ENCODE measurements at places on chromosomes 1 and 21.
A peak's percentile ranks its signal among the peaks of the same experiment; 100 is the strongest.

DNA sequence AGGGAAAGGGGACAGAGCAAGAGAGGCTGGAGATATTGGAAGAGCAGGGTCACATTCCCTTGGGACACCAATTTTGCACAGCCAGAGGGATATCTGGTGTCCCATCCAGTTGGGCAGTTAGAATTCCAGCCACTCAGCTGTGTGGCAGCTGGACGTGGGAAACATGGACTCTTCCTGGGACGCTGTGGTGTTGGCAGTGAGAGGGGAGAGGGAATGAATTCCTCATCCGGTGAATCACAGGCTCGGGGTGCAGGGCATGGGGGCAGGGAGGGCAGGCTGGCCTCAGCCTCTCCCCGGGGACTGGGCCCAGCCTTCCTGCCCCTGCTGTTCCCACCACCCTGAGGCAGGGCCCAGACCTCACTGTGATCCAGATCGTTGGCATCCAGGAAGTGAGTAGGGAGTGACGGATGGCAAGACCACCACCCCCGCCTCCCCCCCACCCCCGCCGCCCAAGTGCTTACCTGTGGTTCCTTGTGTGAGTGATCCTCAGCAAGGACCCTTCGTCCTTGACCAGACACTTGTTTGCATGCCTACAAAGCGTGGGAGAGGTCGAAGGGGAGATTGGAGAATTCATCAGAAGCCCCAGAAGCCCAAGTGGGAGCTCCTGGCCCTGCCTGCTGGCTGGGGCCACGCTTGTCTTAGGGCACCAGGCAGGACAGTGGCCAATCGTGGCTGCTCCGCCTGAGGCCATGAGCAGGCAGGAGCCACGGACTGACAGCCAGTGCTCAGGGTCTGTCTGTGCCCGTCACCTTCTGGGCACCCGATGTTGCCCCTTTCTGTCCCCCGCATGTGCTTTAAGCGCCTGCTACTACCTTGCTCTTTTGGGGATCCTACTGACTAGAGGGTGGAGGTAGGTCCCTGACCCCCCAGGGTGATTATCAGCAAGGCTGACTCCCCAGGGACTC lies 8.7 kb downstream of the WNT3A start:
- no peak for DNase-seq

GRCh38 chr1:115671176-115671934 lies 29.6 kb downstream of the VANGL1 start:
- DNase-seq: no peak

DNA sequence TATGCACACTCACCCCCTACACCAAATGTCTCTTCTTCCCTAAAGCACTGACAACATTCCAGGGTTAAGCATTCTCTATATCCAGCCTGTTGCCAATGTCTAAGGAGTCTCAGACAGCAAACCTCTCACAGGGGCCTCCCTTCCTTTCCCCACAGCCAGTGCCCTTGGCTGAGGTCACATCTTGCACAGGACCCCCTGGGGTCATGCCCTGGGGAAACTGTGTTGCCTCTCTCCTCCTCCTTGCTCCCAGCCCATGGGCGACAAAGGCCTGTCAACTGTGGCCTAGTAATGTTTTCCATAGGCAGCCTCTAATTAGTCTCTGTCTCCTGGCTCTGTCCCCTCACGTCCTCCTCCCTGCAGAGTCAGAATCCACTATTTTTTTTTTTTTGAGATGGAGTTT lies 54.6 kb downstream of the NENF start:
- no peak for DNase-seq

DNA sequence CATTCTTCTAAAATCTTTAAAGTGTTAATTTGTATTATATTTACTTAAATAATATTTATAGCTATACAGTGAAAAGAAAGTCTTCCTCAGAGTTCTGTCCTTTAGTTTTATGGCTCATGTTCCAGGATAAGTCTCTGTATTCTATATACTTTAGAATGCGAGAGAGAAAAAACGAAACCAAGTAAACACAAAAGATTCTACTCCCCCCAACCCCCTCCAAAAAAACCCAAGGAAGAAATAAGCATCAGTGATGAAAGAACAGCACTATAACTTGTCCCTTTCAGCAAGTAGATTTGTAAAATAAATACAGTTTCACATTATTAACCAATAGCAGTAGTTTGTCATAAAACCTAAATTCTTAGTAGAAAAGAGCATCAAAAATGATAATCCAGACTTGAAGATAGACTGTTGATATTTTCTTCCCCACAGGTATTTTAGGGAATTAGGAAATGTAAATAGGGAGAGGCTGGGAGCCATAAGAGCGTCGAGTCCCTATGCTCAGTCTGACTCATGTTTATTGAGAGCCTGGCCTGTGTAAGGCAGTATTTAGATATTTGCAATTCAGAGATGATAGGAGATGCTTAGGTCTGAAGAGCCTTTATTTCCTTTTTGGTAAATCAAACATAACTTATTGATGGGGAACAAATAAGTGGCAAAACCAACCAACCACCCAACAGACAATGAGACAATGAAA lies 35.5 kb downstream of the CDC14A start:
- DNase-seq: no peak

DNA sequence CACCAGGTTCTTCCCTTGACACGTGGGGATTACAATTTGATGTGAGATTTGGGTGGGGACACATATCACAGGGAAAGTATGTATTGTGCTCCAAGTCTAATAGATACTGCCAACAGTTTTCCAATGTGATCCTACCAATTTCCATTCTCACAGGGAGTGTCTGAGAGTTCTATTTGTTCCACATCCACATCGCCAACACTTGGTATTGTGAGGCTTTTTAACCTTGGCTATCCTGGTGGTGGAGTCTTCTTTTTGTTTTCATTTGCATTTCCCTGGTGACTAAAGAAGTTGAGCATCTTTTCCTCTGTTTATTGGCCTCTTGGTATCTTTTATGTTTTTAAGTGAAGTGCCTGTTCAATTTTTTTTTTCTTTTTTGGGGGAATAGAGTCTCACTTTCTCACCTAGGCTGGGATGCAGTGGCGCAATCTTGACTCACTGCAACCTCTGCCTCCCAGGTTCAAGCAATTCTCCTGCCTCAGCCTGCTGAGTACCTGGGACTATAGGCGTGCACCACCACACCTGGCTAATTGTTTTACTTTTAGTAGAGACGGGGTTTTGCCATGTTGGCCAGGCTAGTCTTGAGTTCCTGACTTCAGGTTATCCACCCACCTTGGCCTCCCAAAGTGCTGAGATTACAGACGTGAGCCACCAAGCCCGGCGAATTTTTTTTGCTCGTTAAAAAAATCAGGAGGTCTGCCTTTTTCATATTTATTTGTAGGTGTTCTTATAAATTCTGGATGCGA lies 15.9 kb upstream of the PADI1 start:
- no peak for DNase-seq

GRCh38 chr1:27435566-27436203 lies 43.3 kb downstream of the GPR3 start:
- DNase-seq: no peak

GRCh38 chr21:34800797-34801518 lies 132.2 kb downstream of the CLIC6 start:
- DNase-seq: no peak

GRCh38 chr1:18353528-18353927 lies 127.2 kb upstream of the KLHDC7A start:
- no peak for DNase-seq

DNA sequence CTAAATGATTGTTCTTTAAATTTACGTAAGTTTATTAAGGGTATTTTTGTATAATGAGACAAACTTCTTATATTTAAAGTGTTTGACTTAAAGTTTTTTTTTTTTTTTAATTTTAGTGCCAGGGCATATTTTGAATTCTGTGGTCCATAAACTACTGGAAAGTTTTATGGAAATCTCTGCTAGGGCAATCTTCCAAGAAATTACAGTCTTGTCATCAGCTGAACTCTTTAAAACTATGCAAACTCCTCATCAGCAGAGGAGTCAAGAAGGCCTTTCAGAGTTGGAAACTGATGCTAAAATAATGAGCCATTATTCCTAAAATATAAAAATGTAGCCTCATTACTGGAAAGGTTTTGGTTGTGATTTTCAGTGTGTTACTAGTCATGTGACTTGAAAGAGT lies 1201.9 kb downstream of the BRINP3 start:
- DNase-seq: no peak

- no peak for DNase-seq
These were observed 80.2 kb upstream of the SSX2IP start for GRCh38 chr1:84770481-84770880.

DNA sequence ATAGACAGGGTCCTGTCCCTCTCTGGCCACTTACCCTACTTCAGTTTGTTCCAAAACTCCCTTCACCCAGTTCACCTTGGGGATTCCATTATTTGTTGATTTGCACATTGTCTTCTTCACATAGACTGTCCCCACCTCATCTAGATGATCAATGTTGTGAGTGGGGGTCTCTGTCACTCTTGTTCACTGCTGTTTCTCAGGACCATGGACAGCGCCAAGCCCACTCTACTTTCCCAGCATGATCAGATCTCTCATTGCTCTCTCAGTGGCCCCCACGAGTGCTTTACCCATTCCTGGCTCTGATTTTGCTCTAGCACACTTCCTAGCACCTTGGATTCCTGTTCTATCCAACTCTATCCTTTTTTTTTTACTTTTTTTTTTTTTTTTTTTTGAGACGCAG lies 45.4 kb upstream of the IGSF21 start:
- DNase-seq: no peak

DNA sequence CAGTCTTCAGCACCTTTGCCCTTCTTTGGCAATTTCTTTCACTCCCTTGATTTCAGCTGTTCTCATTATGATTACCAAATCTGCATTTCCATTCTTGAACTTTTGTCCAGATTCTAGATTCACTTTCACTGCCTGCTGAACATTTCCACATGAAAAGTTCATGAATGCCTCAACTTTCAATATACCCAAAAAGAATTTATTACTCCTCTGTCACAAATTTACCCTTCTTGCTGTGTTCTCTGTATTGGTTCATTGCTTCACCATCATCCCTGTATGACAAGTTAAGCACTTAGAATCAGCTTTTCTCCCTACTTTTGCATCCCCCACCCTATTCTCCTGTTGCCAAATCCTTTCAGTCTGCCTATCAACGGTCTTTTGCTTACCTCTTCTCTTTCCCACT lies 112.6 kb upstream of the PKN2 start:
- no peak for DNase-seq

- DNase-seq: no peak
These were observed 758.3 kb downstream of the USP25 start for GRCh38 chr21:16488042-16488441.

- DNase-seq: no peak
These were observed 14.4 kb upstream of the FNBP1L start for GRCh38 chr1:93433407-93433961.

DNA sequence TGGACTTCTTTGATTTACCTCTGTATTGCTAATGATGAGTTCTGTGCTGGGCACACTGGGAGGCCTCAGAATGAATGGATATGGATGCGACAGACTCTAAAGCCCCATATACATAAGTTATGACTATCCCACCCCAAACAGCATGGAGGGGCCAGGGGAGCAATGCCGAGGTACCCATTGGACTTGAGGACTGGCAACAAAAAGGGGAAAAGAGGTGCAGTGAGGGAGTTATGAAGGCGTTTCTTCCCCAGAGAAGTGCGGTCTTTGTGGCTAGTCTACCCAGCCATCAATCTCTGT lies 15.2 kb upstream of the CDCA8 start:
- DNase-seq: no peak

DNA sequence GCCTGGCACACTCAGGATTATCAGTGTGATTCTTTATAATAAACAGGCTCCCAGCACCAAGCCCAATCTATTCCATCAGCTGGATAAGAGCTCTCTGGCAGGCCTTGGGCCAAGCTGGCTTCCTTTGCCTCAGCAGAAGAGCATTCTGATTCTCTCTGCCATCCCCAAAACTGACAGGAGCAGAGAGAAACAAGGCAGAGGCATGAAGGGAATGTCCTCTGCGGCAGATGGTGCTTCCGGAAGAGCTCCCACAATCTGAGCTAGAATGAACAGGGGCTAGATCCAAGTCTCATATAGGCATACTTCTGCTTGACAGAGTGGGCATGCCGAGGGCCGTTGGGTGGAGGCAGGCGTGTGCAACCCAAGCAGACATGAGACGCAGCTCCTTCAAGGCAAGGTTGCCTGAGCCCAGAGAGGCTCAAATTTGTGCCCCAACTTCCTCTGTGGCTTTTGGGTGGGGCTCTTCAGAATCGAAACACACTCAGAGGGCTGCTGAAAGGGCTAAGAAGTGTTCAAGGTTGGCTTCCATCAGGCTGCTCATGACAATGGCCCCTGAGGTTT lies 4.0 kb downstream of the CAPN2 start:
- peak; percentile 25 for DNase-seq

DNA sequence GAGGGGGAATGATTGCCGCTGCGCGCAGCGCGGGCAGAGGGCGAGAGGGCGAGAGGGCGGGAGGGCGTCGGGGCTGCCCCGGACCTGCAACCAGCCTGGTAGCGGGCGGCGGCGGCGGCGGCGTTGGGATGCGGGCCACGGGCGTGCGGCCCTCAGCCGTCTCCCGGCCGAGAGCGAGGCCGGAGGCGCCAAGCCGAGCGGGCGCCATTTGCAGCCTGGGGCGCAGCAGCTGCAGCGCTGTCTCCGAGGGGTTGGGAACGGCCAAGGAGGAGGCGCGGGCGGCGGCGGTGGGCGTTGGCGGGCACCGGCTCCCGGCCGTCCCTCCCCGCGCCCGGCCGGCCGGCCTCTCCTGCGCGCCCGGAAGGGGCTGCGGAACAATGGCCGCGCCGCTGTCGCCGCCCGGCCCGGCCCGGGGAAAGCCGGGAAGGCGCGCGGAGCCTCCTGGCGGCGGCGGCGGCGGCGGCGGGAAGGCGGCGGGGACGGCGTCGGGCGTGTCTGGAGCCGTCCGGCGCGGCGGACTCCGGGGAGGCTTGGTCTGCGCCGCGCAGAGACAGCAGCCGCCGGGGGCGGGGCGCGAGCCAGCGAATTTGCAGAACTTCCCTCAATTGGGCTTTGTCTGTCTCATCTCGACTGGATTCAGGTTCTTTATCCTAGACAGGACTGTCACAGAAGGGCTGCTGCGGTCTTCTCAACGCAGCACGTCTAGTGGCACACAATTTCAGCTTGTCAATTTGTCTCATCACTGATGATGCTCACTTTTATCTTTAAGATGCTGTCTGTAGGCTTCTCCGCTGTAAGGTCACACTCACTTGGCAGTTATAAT lies 35.7 kb downstream of the ZBTB8B start:
- no peak for DNase-seq

GRCh38 chr1:38932571-38932970 lies 9.1 kb downstream of the RHBDL2 start:
- no peak for DNase-seq

DNA sequence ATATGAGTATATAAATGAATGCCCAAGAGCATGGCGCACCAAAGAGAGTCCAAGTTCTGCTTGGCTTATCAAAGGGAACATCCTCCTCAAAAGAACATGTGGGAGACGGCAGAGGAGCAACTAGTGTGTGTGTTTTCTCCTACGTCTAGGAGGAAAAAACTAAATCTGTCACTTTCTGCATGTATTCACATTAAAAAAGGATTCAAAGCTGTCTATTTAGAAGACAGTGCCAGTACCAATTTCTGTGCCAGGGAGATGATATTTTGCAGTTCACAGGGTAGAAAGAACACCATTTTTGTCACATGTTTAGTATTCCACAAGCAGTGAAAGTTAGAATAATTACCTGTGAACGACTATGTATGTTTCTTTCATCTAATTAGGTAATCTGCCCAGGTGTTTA lies 42.5 kb upstream of the IFNAR2 start:
- no peak for DNase-seq

- DNase-seq: no peak
These were observed 67.4 kb downstream of the SLC16A1 start for GRCh38 chr1:112888630-112889029.
